Activated CD8-positive, alpha-beta memory T cell treated with anti-CD3 and anti-CD28 coated beads, Interleukin-2, amount 50 U/mL, for 4 hours (primary cell): ENCODE measurements at places on chromosomes 7 and 10.
A peak's percentile ranks its signal among the peaks of the same experiment; 100 is the strongest.

GRCh38 chr7:112433289-112433688, 17.0 kb upstream of the IFRD1 start:
- DNase-seq, result no peak

DNA sequence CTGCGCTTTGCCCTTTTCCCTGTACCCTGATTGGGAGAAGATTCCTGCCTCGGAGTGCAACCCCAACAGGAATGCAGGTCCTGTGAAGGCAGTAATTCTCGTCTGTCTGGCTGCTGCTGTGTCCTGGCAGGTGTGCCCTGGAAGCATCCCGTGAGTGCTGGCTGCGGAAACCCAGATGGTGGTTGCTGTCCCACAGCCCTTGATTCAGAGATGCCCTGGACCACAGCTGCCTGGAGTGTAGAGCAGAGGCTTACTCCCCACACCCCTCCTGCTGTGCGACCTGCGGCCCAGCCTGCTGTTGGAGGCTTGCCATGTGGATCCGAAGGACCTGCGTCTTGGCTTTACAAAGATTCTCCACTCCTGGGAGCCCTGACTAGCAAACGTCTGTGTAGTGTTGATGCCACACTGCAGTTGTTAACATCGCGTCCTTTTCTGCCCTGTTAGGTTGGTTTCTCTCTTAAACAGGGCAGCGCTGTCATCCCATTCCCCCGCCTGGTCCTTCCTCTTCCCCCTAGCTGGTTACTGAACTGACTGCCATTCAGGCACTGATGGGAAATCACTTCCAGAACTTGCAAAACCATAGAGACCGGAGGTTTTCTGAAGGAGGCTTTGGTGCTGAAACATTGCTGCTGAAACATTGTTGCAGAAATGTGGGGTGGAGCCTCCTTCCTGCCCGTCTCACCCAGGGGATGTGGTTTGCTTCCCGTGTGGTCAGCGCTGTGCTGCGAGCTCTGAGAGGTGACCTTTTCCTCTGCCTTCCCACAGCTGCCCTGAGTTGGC, 53.3 kb downstream of the DNAJB6 start:
- DNase-seq, result peak; percentile 23

- DNase-seq, result no peak
Observed at GRCh38 chr10:980468-981093, 7.7 kb upstream of the GTPBP4 start.

DNA sequence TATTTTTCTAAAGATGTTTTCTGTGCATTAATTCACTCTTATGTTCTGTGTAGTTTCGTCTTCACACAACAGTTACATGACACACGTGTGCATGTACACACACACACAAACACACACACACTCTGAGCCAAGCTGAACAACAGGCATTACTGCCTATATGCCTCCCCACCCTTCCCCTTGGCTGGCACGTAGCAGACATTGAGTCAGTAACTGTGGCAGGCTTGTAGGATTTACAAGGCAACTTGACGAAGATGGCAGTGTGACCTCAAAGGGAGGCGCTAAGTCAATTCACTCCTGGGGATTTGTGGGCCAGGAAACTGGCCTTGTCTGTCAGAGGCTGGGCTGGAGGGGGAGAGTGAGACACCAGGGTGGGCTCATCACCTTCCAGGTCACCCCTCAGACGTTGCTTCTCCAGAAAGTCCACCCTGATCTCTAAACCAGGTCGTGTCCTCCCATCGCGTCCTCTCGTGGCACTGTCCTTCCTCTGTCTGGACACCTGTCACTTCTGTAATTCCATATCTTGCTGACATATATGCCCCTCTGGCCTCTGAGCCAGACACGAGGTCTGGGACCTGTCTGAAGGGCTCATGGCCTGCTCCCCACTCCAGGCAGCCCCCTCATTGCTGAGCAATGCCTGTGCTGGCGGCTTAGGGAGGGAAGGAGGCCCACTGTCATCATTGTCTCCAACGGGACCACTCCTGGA, 41.1 kb upstream of the INPP5A start:
- DNase-seq, result no peak

DNA sequence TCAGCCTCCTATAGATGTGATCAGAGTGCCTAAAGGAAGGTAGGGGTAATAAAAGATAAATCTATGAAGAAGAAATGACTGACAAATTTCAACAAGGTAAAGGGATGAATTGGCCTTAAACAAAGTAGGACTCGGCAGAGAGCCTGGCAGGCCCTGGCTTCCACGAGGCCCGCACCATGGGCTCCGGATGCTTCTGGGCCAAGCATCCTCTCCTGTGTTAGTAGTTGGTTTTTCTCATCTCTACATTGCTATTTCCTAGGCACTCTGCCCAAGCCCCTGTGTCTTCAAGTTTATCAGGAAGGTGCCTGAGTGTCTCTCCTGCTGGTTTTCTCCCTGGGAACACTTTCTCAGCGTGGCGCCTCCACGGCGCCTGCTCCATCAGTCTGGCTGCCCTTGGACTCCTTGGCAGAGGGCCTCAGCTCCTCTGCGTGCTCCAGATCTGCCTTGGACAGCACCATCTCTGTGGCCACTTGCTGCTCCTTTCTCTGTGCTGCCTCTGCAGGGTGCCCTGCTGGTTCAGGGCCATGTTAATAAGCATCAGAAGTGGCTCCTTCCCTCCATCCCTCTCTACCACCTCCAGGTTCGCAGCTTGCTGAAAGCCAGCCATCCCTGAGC, 413.3 kb upstream of the DPP6 start:
- DNase-seq, result no peak

DNA sequence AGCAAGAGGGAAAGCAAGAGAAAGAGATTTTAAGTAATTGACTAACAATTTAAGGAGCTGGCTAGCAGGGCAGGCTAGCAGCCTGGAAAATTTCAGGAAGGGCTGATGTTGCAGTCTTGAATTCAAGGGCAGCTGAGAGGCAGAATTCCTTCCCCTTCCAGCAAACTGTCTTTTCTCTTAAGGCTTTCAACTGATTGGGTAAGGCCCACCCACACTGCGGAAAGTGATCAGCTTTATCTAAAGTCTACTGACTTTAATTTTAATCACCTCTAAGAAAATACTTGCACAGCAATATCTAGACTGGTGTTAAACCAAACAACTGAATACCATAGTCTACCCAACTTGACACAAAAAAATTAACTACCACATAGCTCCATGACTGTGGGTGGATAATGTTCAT, 303.9 kb downstream of the FZD1 start:
- no peak for DNase-seq

GRCh38 chr10:92290837-92291615, at the start of the genes CPEB3 and MARCHF5:
Gene CPEB3, minus strand, starts transcription at chr10:92291078. Its CDS starts 50,728 bp downstream, at chr10:92240350.
Gene MARCHF5, plus strand, starts transcription at chr10:92291167. Its CDS starts 328 bp downstream, at chr10:92291495.
- DNase-seq, result peak; percentile 89
